Esophagus squamous epithelium (tissue), 5 donors: ENCODE measurements at places on chromosomes 5 and 9. TPM values are rescaled to one million over a fixed set of nuclear protein-coding genes. Genes with fewer than 3 reads are reported as not detected.

Gene GALNT12
- total RNA-seq, result 20.0 TPM

Gene BTNL8
- not detected for total RNA-seq

Gene ADAMTSL1
- total RNA-seq, result 1.2 TPM

Gene LRRC26
- 0.95 TPM for total RNA-seq

- H3K27me3 ChIP-seq, result no peaks in the 10 kb centered on the region
- H3K27ac ChIP-seq, result no peak overlapping the region
- no peak for DNase-seq
- H3K4me1 ChIP-seq, result no peaks in the 10 kb centered on the region
- H3K36me3 ChIP-seq, result no peaks in the 10 kb centered on the region
- no peak overlapping the region for H3K4me3 ChIP-seq
Observed at GRCh38 chr9:72193478-72193881, 44.2 kb downstream of the GDA start.

GRCh38 chr9:134293611-134294152 lies 32.6 kb upstream of the RXRA start:
- peaks cover 8% of the 10 kb centered on the region for H3K4me1 ChIP-seq
- no peak for DNase-seq
- H3K27ac ChIP-seq, result no peak overlapping the region
- H3K27me3 ChIP-seq, result no peaks in the 10 kb centered on the region
- H3K36me3 ChIP-seq, result no peaks in the 10 kb centered on the region

DNA sequence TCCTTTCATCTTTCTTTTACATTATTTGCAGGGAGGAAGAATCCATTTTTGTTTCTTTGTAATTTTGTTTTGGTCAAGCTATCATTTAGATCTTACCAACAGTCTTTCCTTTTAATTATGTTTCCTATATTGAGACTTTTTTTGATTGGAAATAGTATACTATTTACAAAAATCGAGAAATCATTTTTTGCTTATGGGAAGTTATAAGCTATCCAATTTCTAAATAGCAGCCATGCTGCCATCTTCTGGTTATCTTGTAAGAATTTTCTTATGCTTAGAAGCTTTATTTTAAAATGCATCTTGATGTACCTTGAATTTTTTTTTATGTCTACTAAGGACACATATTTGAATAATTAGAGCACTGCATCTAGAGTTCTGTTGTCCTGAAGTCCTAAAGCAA lies 821.2 kb downstream of the PTPRD start:
- no peaks in the 10 kb centered on the region for H3K36me3 ChIP-seq
- H3K4me1 ChIP-seq, result no peaks in the 10 kb centered on the region
- no peak overlapping the region for H3K27ac ChIP-seq

- no peak overlapping the region for H3K4me3 ChIP-seq
- H3K36me3 ChIP-seq, result no peaks in the 10 kb centered on the region
- H3K27ac ChIP-seq, result no peak overlapping the region
- no peaks in the 10 kb centered on the region for H3K27me3 ChIP-seq
Observed at GRCh38 chr5:151497391-151498002, 50.1 kb downstream of the SLC36A1 start.

GRCh38 chr9:133615186-133615585 lies 6.0 kb upstream of the FAM163B start:
- H3K4me1 ChIP-seq, result no peaks in the 10 kb centered on the region
- H3K27ac ChIP-seq, result no peak overlapping the region
- H3K4me3 ChIP-seq, result no peak overlapping the region
- no peak for DNase-seq

GRCh38 chr9:100056561-100056960 lies 42.2 kb downstream of the ERP44 start:
- no peaks in the 10 kb centered on the region for H3K36me3 ChIP-seq
- no peak overlapping the region for H3K4me3 ChIP-seq
- H3K27ac ChIP-seq, result no peak overlapping the region
- H3K4me1 ChIP-seq, result no peaks in the 10 kb centered on the region
- no peaks in the 10 kb centered on the region for H3K27me3 ChIP-seq

- H3K27me3 ChIP-seq, result no peaks in the 10 kb centered on the region
- H3K4me1 ChIP-seq, result no peaks in the 10 kb centered on the region
- no peak overlapping the region for H3K27ac ChIP-seq
- no peak for DNase-seq
Observed at GRCh38 chr9:117715411-117715989, 11.3 kb downstream of the TLR4 start.

DNA sequence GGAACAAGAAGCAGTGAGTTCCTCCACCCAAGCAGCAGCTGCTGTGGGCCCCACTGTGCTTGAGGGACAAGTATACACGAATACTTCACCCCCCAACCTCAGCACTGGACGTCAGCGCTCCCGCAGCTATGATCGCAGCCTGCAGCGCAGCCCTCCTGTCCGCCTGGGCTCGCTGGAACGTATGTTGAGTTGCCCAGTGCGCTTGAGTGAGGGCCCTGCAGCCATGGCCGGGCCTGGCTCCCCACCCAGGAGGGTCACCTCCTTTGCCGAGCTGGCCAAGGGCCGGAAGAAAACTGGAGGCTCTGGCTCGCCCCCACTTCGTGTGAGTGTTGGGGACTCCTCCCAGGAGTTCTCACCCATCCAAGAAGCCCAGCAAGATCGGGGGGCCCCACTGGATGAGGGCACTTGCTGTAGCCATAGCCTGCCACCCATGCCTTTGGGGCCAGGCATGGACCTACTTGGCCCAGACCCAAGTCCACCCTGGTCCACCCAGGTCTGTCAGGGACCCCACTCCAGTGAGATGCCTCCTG lies 57.1 kb upstream of the TESK1 start:
- no peak for DNase-seq
- H3K27ac ChIP-seq, result no peak overlapping the region
- no peak overlapping the region for H3K4me3 ChIP-seq
- no peaks in the 10 kb centered on the region for H3K4me1 ChIP-seq
- peaks cover 25% of the 10 kb centered on the region for H3K36me3 ChIP-seq

DNA sequence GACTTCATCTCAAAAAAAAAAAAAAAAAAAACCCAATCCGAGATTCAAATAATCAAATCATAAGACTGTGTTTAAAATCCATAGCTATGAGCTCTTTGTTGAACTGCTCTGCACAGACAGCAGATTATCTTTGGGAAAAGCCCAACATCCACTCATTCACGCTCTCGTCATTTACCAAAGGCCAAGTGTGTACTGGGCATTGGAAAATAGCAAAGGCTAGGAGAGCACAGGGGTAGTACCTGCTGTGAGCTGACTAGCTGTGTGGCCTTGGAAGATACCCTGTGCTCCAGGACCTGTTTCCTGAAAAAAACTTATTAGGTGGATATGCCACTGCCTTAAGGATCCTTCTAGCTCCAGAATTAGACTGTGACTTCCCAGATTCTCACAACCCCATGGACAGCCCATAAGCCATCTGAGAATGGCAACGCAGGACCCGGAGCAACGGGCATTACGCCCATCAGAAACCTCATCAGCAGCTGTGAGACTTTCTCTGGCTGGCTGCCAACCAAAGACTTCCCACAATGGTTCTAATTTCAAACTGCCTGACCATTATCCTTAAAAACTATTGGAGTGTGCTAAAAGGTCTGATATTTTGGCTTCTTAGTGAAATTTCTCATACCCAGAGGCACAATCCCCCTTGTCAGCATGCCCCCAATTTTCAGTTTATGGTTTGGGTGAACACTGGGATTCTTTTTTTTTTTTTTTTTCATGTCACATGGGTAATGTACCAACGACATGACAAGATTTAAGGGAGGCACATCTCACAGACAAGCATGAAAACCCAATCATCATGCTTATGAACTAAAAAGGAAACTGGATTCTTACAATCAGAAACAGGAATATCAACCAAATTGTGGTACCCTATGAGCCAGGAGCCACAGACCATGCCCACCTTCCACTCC lies 16.8 kb downstream of the SERINC5 start:
- peaks cover 35% of the 10 kb centered on the region for H3K4me1 ChIP-seq
- H3K4me3 ChIP-seq, result no peak overlapping the region
- no peaks in the 10 kb centered on the region for H3K36me3 ChIP-seq
- no peaks in the 10 kb centered on the region for H3K27me3 ChIP-seq

DNA sequence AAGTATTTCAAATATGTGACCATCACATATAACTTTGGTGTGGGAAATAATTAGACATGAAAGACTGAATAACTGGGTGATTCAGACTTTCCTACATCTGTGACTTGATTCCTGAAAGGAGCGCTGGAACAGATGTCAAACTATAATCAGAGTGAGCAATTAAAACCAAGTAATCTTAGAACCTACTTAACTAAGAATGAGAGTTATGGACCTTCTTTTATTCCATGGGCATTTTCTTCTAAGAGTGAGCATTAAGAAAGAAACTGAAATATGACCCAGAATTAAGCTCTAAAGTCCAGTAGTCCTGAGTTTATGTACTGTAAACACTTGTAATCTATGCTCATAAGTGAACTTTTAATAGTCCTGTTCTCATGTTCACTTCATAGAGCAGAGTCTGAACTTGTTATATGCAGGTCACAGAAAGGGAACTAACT lies 68.4 kb downstream of the PAM start:
- H3K4me3 ChIP-seq, result no peak overlapping the region
- no peak overlapping the region for H3K27ac ChIP-seq
- H3K4me1 ChIP-seq, result no peaks in the 10 kb centered on the region
- no peaks in the 10 kb centered on the region for H3K27me3 ChIP-seq

- H3K27ac ChIP-seq, result no peak overlapping the region
- H3K4me1 ChIP-seq, result peaks cover 13% of the 10 kb centered on the region
- H3K4me3 ChIP-seq, result no peak overlapping the region
Observed at GRCh38 chr5:139064613-139065012, 133.6 kb downstream of the SIL1 start.
